ENCODE measurements at places on chromosomes 13 and 19.

GRCh38 chr19:1001538-1002166 is 1.4 kb downstream of the GRIN3B start:
- peak; percentile 34 for DNase-seq

DNA sequence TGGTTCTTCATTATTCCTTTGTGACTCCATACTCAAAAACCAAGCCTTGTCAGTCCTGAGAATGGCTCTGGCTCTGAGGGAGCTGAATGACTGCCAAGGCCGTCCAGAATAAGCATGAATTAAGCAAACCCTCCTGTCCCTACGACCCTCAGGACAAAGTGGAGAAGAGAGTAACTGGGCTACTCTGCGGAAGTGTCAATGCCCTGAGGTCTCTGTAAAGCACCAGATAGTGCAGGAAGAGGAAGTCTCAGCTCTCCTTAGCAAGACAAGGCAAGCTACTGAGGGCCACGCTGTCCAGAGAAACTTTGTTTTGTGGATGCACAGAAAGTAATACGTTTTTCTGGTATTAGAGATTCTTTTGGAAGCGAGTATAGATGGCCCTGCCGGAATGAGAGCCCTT is 94.1 kb downstream of the RNASEH2B start:
- DNase-seq: no peak

GRCh38 chr13:45295536-45295935 is 45.4 kb downstream of the TPT1 start:
- no peak for DNase-seq

GRCh38 chr13:106234636-106235035 is 300.8 kb downstream of the EFNB2 start:
- no peak for DNase-seq

GRCh38 chr13:40343550-40344269 is 322.7 kb downstream of the FOXO1 start:
- no peak for DNase-seq

DNA sequence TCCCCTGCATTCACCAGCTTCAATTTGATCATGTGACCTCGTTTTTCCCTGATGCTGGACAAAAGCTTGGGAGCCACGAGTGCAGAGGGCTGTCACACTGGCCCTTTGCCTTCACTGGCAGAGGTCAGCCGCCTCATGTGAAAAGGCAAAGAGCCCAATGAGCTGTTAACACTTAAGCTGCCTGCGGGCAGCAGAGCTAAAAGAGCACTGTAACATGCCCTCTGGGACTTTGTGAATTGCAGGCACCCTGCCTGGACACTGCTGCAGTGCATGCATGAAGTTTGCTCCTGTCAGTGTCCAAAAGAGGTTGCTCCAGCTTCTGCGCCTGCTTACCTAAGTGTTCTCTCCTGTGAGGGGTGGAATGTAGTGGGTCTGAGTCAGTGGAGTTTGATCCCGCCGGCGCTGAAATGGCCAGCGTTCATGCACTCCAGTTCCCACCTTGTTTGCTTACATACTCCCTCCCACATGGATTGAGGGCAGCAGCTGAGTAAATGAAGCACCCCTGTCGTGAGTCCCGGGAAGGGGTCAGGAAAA is 193.7 kb downstream of the RFC3 start:
- DNase-seq: no peak

DNA sequence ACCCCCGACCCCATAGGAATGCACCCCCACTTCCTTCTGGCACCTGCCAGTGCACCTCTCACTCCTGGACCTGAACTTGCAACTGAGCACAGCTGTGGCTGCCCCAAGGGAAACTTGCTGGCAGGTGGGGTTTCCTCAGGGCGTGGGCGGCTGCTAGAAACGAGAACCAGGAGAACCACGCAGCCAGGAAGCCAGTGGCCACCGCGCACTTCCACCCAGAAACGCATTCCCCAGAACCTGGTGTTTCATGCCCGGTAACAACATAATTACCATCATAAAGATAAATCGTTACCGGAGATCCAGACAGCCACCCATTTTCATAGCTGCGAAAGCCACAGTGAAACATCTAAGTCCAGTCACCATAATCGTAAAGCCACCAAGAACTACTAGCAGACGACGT is 75.2 kb upstream of the C13orf46 start:
- DNase-seq: no peak

DNA sequence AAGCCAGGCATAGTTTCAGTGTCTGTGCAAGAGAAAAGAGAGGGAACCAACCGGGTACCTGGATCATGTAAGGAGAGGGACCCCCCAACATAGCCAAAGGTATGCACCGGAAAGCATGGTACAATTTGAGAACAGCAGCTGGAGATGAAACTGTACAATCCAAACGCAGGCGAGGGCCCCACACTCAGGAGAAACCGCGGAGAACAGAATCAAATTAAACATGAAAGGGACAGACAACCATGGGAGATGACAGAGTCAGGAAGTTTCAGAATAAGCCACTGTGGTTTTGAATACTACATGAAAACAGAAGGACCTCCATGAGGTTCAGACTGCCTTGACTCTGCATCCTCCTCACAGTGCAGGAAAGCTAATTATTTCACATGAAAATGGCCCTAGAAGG is 62.9 kb upstream of the SPATA13 start:
- no peak for DNase-seq

- DNase-seq: no peak
Measured at GRCh38 chr13:69450245-69450644, 657.4 kb upstream of the ATXN8OS start.

GRCh38 chr13:43377973-43378372 is 354.6 kb downstream of the DNAJC15 start:
- DNase-seq: no peak

Data from head of caudate nucleus (tissue), 42 donors.